NCI-H1092 (cell line): ENCODE measurements at places on chromosomes 16 and 17.
A peak's percentile ranks its signal among the peaks of the same experiment; 100 is the strongest.

DNA sequence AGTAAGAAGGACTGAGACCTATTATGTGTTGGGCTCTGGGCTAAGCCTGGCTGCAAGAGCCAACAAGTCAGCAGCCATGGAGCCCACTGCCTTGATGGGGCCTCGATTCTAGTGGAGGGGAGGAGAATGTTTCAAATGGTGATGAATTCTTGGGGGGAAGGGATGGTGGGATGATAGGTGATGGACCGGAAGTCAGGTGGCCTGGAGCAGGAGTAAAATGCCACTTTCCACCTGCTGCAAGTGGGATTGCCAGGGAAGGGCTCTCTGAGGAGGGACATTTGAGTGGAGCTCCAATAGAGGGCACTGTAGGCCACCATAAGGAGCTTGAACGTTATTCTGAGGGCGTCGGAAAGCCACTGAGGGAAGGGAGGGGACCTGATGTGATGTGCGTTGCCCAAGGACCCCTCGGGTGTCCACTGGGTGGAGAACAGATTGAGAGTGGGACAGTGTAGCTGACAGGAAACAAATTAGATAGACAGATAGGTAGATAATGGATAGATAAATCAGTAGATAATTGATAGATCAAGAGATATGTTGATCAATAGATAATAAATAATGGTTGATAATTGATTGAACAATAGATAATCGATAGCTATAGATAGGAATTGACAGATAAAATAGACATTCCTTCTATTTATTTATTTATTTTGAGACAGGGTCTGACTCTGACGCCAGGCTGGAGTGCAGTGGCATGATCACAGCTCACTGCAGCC lies 18.2 kb upstream of the NXPH3 start:
- peak; percentile 10 for DNase-seq

GRCh38 chr17:64728041-64728695 lies 66.1 kb upstream of the SMURF2 start:
- DNase-seq, result no peak

DNA sequence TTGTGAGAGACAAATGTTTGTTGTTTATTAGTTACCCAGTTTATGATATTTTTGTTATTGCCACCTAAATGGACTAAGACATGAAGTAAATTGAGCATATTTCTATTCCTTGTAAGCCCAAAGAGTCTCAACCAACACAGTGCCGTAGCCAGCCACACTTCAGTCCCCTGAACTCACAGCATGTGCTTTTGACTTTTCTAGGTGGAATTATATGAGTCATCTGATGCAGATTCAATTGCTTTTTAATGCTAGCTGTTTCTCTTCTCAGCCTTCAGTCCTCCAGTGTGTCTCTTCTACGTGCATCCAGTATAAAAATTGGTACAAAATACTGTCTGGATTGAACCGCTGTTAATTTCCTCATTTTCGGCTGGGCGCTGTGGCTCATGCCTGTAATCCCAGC lies 39.0 kb downstream of the IQCK start:
- DNase-seq, result no peak

DNA sequence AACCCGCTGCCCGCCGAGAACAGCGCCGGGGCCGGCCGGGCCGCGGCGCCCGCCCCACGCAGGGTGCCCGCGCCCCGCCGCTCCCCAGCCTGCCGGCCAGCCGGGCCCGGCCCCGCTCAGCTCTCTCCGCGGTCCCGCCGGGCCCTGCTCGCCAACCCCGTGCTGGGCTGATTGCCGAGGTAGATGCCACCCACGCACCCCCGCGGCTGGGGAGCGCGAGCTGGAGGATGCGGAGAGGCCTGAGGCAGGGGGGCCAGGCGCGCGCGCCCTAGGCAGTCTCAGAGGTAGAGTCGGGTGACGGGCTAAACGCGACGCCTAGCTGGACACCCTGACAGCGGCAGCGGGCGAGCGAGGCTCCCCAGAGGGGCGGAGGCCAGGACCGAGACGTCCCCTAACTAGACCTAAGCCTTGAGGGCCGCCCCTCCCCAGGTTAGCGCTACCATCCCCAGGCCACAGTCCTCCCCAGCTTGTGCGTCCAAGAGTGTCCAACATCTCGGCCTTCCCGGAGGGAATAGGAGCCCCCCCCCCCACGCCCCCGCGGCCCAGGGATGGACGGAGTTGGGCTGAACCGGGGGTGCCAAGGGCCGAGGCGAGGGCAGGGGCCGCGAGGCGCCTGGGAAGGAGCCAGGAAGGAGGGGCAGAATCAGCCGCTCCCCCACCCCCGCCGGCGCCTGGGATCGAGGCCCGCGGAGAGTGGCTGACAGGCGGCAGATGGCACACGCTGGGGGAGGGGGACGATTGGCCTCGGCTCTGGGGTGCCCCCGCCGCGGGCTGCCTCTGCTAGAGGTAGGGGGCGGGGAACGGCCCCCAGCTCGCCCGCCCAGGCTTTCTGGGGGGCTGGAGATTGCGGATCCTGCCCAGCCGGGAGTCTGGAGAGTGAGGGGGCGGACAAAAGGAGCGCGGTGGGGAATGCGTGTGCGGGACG lies 2.5 kb upstream of the ZNF423 start:
- no peak for DNase-seq

DNA sequence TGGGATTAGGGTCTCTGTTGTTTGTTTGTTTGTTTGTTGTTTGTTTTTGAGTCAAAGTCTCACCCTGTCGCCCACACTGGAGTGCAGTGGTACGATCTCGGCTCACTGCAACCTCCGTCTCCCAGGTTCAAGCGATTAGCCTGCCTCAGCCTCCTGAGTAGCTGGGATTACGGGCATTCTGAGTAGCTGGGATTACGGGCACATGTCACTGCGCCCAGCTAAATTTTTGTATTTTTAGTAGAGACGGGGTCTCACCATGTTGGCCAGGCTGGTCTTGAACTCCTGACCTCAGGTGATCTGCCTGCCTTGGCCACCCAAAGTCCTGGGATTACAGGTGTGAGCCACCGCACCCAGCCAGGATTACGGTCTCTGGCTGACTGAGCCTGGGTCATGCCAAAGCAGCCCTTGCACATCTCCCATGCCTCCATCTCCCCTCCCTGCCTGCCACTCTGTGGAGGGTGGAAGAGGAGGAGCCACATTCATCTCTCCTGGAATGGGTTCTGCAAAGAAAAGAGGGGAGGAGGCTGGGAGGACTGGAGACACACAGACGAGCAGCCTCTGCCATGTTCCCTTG lies 59.2 kb downstream of the BEAN1 start:
- no peak for DNase-seq

DNA sequence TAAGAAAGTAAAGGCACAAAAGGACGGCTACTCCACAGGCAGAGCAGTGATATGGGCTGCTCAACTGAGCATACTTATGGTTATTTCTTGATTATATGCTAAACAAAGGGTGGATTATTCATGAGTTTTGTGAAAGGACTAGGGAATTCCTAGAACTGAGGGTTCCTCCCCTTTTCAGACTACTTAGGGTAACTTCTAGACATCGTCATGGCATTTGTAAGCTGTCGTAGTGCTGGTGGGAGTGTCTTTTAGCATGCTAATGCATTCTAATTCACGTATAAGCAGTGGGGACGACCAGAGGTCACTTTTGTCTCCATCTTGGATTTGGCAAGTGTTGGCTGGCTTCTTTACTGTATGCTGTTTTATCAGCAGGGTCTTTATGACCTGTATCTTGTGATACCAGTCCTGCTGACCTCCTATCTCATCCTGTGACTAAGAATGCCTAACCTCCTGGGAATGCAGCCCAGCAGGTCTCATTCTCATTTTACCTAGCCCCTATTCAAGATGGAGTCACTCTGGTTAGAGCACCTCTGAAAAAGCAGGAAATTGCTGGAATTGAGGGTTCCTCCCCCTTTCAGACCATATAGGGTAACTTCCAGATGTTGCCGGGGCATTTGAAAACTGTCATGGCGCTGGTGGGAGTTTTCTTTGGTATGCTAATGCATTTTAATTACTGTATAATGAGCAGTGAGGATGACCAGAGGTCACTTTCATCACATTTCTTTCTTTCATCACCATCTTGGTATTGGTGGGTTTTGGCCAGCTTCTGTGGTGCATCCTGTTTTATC lies 388.5 kb downstream of the XYLT1 start:
- DNase-seq, result no peak

GRCh38 chr16:57012353-57012752 lies 23.0 kb downstream of the NLRC5 start:
- no peak for DNase-seq

GRCh38 chr16:75644240-75645012 lies 3.0 kb downstream of the KARS1 start:
- DNase-seq, result no peak

- no peak for DNase-seq
Measured at GRCh38 chr17:51741458-51741857, 417.1 kb downstream of the CA10 start.

DNA sequence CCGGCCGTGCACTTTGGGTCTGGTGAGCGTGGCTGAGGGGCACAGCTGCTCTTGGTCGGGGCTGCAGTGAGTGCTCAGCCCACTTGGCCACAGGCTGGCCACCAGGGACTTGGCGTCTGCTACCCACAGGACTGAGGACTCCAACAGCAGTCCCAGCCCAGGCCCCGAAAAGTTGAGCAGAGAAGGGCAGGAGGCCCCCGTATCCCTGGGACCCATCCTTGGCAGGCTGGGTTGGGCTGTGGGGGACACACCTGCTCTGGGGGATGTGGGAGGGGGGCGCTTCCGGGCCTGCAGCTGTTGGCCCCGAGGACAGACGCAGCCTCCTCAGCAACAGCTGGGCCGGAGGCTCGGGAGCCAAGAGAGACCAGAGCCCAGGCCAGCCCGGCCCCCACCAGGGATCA lies 19.4 kb upstream of the SSTR5 start:
- DNase-seq, result no peak

GRCh38 chr17:55279788-55280187 lies 15.0 kb downstream of the HLF start:
- DNase-seq, result no peak

- DNase-seq, result no peak
Measured at GRCh38 chr17:41695134-41695661, 6.5 kb downstream of the EIF1 start.

DNA sequence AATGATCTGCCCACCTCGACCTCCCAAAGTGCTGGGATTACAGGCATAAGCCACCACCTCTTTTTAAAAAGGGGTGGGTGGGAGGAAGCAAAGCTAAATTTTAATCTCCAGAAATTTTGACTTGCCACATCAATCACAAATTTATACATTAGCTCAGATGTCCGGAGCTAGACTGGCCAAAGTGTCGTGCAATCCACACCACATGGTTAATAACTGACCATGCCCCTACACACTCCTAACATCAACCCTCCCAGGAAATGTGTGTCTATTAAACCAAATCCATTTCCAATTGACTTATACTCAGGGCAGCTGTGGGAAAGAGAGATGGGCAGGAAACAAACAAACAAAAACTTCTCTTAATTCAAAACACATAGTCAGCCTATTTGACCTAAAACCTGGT lies 29.9 kb downstream of the SMURF2 start:
- no peak for DNase-seq

GRCh38 chr16:70730944-70731343 lies 45.1 kb upstream of the MTSS2 start:
- DNase-seq, result no peak

- DNase-seq, result no peak
Measured at GRCh38 chr16:16062023-16062937, 112.9 kb downstream of the ABCC1 start.

- no peak for DNase-seq
Measured at GRCh38 chr17:74393346-74393942, 26.1 kb downstream of the GPR142 start.

GRCh38 chr16:58129097-58129936 lies at the start of gene CFAP20:
Gene CFAP20, minus strand, starts transcription at chr16:58129381. Its CDS starts 266 bp downstream, at chr16:58129115.
- DNase-seq, result peak; percentile 99

GRCh38 chr16:70551788-70552187 lies 28.2 kb downstream of the SF3B3 start:
- DNase-seq, result no peak

DNA sequence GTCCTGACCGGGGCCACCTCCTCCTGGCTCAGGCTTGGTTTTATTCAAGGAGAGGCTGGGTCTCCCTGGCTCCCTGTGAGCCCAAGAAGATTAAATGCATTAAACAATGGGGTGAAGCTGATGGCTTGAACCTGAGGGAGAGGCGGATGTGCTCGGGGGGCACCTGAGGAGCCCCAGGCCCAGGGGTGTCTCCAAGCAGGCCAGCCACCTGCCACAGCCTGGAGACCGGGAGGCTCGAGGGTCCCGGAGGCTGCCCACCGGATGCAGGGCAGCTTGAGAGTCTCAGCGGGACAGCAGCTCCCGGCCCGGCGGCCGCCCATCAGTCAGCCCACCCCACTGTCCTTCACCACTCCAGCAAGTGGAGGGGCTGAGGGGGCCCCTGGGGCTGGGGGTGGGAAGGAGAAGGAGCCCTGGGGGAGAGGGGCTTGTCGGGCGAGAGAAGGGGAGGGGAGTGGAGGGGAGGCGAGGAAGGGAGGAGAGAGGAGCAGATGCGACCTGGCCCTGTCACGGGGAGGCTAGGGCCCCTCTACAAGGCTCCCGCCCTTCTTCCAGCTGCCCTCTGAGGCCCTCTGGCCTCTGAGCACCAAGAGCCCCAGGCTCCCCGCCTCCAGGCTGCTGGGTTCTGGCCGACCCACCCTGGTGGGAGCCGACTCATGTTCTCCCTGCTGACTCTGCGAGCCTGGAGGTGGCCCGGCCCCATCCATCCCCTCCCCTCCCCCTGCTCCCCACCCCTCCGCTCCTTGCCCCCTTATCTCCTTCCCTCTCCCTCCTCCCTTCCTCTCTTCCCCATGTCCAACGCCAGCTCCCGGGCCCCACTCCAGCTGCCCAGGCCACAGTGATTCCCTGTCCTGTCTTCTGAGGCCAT lies 13.2 kb downstream of the CD7 start:
- DNase-seq, result no peak

DNA sequence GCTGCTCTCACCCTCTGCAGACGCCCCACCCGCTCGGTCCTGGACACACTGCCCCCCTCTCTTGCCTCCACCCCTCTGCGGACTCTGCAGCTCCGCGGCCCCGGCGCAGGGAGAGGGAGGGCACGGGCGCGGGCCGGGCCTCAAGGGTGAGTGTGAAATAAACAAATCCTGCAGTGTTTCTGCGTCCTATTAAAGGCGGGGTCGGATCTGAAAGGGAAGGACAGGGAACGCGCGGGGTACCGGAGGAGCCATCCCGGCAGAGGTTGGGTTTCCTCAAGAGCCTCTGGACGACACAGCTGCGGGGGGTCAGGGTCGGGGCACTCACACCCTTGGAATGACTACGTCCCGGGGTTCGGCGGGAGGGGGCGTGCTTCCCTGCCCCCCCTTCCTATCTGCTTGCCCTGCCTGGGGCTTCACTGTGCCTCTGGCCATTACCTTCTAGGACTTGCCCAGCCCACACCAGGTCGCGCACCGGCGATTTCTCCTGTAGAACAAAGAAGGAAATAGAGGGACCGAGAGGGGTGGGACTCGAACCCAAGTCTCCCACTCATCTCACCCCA lies 466 bp upstream of the HSF4 start:
- no peak for DNase-seq

- no peak for DNase-seq
Measured at GRCh38 chr17:61897548-61898180, 30.1 kb downstream of the INTS2 start.

DNA sequence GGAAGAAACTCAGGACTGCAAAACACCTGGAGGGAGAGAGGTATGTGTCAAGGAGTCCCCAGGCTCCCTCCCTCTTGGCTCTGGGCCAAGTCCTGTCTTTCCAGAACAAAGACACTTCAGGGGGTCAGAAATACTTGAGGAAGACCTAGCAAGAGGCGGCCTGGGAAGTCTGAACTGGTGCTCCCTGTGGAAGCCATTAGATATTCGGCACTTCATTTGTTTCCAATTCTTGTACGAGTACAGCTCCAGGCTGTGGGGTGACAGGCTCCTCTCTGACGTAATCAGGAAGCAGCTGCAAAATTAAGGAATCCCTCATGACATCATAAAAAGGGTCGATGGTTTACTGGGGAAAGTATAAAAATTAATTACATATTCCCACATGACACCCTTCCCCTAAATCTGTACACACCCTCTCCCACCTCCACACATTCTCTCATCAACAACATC lies 108.7 kb downstream of the SMG6 start:
- DNase-seq, result no peak

GRCh38 chr17:66655861-66656260 lies 179.1 kb upstream of the CACNG5 start:
- no peak for DNase-seq
